HCEC 1CT (cell line): ENCODE measurements at places on chromosomes 5 and 9.

GRCh38 chr5:82417776-82418607 lies 139.8 kb upstream of the RPS23 start:
- no peak for DNase-seq

GRCh38 chr9:5375790-5376477 lies 36.3 kb upstream of the RLN1 start:
- peak; percentile 6 for DNase-seq

- no peak for DNase-seq
Measured at GRCh38 chr9:7608261-7608660, 191.3 kb downstream of the DMAC1 start.

DNA sequence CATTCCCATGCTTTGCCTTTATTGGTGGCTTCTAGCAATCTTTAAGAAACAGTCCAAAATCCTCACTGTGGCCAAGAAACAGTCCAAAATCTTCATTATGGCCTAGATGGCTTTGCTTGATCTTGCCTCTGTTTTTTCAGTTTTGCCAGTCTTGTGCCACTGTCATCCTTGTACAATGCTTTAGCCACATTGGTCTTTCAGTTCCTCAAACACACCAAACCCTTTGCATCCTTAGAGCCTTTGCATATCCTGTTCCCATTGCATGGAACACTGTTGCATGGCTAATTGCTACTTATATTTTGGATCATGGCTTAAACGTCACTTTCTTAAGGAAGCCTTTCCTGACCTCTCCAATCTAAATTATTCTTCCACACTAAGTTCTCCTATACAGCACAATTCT lies 22.1 kb downstream of the MRRF start:
- DNase-seq, result no peak

DNA sequence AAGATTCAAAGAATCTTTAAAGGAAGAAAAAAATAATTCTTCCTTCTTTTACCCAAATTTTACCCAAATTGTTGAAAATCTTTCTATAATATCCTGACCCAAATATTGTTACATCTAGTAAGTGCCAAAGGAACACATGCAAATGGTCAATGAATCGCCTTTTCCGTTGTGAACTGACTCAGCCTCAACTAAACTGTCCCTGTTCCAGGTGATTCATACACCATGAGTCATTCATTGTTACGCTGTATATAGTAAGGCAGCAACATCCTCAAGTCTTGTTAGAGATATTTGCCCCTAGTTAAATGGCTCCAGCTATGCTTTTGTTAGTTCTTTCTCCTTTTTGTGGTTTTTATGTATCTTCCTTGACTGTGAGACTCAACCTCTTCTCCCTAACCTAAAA lies 9.7 kb downstream of the PTGER4 start:
- DNase-seq, result peak; percentile 96

- DNase-seq, result no peak
Measured at GRCh38 chr5:55564721-55565120, 30.0 kb upstream of the PLPP1 start.

DNA sequence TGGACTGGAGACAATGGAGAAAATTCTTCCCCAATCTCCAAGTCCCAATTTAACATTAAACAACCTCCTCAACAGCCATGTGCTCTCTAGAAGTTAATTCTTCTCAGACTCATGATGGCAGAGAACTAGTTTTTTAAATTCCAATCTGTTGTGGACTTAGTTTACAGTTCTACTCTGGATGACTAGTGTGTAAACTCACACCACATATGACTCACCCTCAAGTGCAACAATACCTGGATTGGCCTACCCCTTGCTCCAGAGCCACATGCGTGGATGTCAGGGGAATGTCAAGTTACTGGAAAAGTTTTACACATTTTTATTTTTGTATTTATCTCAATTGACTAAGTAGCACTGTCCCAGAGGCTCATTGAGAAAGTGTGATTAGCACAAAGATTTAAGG lies 136.0 kb upstream of the EFNA5 start:
- DNase-seq, result peak; percentile 81

GRCh38 chr9:121643473-121643872 lies 8.0 kb upstream of the DAB2IP start:
- no peak for DNase-seq

DNA sequence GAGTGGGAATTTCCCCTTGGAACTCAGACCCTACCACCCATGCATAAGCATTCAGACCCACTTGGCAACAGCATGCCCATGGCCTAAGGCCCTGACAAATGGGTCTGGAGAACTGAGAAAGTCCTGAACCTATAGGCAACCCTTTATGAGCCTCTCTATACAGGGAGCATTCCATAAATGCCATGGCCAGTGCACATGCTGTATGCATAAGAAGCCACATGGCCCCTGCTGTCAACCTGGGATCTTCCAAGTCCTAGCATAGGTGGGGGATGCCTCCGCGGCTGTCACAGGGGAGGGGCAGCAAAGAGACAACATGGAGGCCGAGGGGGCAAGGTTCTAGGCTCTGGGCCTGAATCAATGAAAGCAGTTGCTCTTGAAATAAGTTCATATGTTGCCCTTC lies 8.2 kb upstream of the NIPAL4 start:
- DNase-seq, result no peak

DNA sequence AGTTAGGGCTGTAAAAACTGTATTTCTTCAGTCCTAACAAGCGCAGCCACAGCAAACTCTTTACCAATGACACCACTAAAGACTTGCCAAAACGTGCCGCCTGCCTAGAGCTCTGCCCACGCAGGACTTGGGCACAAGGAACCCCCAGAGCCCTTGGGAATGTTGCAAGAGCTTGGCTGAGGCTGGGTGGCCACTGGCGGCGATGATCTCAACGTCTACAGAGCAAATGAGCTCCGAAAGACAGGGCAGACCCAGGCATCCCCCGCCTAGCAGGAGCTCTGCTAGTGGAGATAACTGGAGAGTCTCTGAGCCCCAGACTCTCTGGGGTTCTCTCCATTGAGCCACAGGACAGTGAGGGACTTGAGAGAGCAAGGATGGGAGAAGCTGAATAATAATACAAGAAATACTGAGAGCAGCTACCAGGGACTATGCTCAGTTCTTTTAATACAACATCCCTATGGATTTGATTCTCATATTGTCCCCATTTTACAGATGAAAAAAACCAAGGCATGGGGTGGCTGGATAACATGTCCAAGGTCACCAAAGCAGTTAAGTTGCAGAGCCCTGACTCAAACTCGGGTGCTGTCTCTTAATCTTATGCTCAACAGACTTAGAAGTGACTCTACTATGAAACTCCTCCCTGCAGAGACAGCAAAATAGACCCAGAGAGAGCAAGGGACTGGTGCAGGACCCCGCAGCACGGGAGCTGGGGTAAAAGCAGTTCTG lies 32.5 kb downstream of the SHB start:
- peak; percentile 53 for DNase-seq

DNA sequence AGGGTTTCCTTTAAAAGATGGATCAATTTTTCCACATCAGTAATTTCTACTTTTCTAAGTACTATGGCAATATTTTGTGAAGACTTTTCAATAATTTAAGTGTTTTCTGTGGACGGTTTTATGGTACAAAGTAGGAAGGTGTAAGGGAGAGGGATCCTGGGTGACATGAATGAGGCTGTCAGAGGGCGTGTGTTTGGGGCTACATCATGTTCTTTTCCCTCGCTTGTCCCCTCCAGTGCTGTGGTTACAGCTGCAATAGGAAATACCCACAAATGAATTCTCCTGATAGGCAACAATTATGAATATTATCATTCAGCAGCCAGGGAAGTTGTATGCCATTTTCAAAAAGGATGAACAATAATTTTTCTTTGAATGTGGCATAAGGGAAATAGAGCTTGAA lies 83.8 kb downstream of the CAVIN4 start:
- DNase-seq, result no peak

GRCh38 chr5:150152636-150153462 lies 2.8 kb downstream of the PDGFRB start:
- DNase-seq, result no peak

DNA sequence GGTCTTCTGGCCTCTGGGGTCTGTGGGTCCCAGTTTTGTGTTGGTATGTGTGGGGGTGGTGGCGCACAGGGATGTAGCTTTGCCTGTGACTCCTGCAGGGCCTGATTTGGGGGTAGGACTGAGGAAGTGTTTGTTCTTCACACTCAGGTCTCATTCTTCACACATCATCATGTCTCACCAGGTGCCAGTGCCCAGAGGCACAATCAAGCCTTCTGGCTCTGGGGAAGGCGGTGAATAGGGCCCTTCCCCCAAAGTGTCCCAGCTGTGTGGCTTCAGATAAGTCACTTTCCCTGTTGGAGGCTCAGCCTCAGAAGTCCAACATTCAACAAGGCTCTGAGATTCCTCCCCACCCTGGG lies 5.1 kb downstream of the DBN1 start:
- no peak for DNase-seq

- DNase-seq, result no peak
Measured at GRCh38 chr9:137836831-137837241, 40.7 kb upstream of the CACNA1B start.

GRCh38 chr9:119961774-119962424 lies 592.7 kb upstream of the BRINP1 start:
- peak; percentile 3 for DNase-seq

DNA sequence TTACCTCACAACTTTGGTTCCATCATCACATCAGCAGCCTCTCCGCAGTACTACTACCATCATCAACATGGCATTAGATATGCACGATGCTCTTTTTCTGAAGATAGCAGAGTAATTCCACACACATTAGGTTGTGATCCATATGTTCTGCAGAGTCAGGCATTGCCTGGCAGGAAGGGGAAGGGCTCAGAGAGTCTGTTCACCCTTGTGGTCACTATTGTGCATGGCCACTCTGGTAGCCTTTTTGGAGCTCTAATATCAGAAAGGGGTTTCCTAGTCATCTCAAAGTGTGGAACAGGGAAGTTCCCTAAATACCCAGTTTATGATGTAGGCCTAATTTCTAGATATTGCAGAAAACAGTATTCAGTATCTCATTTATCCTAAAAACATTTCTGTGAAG lies 373.6 kb downstream of the BNC2 start:
- DNase-seq, result no peak

- DNase-seq, result no peak
Measured at GRCh38 chr5:10064546-10065195, 185.0 kb downstream of the ATPSCKMT start.

- no peak for DNase-seq
Measured at GRCh38 chr9:137128158-137128861, 10.6 kb upstream of the GRIN1 start.

DNA sequence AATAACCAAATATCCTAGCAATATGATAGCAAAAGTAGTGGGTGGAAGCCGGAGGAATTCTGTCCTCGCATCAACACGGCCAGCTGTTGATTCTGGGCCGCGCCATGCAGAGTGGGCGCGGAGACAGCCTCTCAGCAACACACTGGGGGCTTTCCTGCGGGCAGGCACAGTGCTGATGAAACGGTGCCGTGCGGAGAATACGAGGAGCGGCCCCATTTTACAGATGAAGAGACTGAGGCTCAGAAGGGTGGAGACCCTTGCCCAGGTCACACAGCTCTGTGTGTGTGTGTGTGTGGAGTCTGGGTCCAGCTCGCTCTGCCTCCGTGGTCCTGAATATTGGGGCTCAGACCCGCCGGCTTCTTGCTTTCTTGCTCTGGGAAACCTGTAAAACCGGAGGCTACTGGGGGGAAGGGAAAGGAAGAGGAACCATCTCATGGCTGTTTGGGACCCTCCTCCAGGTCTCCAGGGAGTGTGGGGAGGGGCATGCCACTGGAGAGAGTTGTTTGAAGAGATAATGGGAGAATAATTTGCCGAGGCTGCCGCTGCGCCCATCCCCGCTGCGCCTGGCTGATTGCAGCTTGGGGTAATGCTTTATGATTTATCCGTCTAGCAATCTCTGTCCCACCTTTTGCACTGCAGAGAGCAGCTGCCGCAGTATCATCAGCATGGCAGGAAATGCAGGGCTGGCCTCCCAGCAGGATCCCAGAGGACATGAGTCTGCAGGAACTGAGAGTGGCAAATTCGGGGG lies 36.6 kb downstream of the NCS1 start:
- DNase-seq, result no peak

DNA sequence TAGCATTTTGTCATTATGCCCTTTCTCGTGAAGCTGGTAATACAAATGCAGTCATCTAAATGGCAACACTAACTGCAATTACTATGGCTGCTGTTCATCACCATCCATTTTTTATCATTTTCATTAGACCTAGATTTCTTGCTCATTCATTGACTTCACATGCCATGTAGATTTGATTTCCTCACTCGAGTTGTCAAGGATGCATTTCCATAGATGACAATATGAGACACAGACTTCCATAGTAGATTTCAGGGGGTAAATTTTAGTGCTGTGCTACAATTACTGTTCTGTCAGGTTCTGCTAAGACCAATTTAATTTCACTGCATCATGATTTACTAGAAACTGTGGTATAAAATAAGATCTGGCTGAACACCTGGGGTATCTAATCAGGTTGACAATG lies 589.2 kb downstream of the SEMA5A start:
- DNase-seq, result no peak

GRCh38 chr9:4739587-4740387 lies 1.2 kb downstream of the AK3 start:
- peak; percentile 41 for DNase-seq

DNA sequence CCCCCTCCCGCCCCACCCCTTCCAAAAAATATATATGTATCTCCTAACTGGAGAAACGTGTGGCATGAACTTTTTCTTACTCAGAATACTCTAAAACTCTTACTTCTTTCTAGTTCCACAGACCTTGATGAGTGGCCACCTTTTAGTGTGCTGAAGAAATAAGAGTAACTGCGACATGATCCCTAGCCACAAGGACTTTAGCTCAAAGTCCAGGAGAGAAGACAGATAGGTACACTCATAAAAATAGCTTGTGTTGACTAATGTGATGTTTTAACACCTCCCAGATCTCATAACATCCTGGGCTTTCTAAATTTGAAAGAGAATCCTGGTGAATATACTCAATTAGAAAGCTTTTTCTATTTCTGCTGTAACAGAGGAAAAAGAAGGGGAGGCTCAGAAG lies 1005.0 kb upstream of the DMAC1 start:
- no peak for DNase-seq

- peak; percentile 79 for DNase-seq
Measured at GRCh38 chr5:98454407-98454806, 319.1 kb upstream of the RGMB start.

DNA sequence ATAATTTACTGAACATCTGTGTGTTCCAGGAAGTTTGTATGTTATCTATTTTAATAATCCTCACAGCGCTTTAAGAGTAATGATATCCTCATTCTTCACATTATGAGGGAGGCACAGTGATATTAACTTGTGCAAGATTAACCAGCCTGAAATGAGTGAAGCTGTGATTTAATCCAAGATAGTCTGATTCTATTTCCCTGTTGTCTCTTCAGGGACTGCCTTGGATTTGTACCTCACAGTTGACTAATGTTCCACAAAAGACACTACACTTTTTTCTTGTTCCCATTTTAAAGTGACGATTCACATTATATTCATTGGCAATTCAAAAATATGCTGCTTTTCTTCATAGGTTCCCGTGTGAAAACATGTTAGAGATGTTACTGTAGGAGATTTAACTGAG lies 125.3 kb upstream of the GNA14 start:
- DNase-seq, result no peak
